Left ventricle myocardium inferior (tissue), 1 donor: ENCODE measurements at places on chromosomes 6 and 20. TPM values are rescaled to one million over a fixed set of nuclear protein-coding genes. Genes with fewer than 3 reads are reported as not detected.

The WASF1 gene
- total RNA-seq: 0.80 TPM

The EYA4 gene
- 15.4 TPM for total RNA-seq

The SLPI gene
- total RNA-seq: 1.8 TPM

The ELOVL4 gene
- 0.19 TPM for total RNA-seq

DNA sequence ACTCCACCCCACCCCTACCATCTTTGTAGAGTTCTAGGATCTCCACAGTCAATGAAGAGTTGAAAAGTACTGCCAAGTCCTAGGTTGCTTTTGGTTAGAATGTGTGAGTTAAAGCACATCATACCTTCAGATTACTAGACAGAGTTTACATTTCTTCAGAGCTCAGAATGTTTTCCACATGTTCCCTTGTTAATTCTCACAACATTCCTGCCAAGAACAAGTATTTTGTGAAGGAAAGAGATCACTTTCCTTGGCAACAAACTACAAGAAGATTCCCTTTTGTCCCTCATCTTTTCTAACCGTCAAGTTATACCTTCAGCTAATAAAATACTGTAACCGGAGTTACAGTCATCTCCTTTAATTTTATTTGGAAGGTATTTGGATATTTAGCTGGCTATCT is 266.8 kb downstream of the ZFAND3 start:
- H3K27ac ChIP-seq: no peak overlapping the region
- peaks cover 12% of the 10 kb centered on the region for H3K4me1 ChIP-seq
- H3K36me3 ChIP-seq: peaks cover 2% of the 10 kb centered on the region
- no peaks in the 10 kb centered on the region for H3K27me3 ChIP-seq
- no peak for DNase-seq

GRCh38 chr20:59413326-59413865 is 113.0 kb downstream of the EDN3 start:
- peaks cover 98% of the 10 kb centered on the region for H3K27me3 ChIP-seq
- H3K4me1 ChIP-seq: no peaks in the 10 kb centered on the region
- no peaks in the 10 kb centered on the region for H3K36me3 ChIP-seq
- no peak for DNase-seq
- H3K27ac ChIP-seq: no peak overlapping the region

- no peak overlapping the region for H3K4me3 ChIP-seq
- H3K27ac ChIP-seq: no peak overlapping the region
- no peak for DNase-seq
- peaks cover 12% of the 10 kb centered on the region for H3K27me3 ChIP-seq
Measured at GRCh38 chr6:167532410-167533288, 207.8 kb downstream of the TTLL2 start.

DNA sequence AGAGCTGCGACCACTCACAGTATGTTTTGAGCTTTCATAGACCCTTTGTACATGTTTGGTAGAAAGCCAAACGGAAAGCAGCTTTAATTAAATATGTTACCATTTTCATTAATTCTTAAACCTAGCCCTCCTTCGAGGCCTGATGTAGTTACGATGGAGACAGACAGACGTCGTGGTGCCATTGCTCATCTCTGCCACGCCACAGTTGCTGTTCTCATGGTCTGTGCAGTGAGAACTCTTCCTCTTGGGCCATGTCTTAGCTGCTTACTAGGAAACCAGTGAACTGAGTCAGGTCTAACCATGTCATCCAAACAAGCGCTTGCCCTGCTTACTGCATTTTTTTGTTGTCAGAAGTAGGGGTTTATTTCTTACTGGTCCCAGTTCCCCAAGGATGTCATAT is 62.8 kb downstream of the SNX9 start:
- no peak overlapping the region for H3K4me3 ChIP-seq
- no peak for DNase-seq
- H3K36me3 ChIP-seq: peaks cover 39% of the 10 kb centered on the region
- H3K27ac ChIP-seq: no peak overlapping the region
- H3K27me3 ChIP-seq: no peaks in the 10 kb centered on the region

- no peaks in the 10 kb centered on the region for H3K36me3 ChIP-seq
- H3K4me3 ChIP-seq: no peak overlapping the region
- H3K4me1 ChIP-seq: peaks cover 47% of the 10 kb centered on the region
Measured at GRCh38 chr6:111228094-111228493, 140.8 kb downstream of the SLC16A10 start.

- H3K27me3 ChIP-seq: no peaks in the 10 kb centered on the region
- peaks cover 44% of the 10 kb centered on the region for H3K36me3 ChIP-seq
- peak overlapping the region; percentile 99 for H3K27ac ChIP-seq
- peaks cover 100% of the 10 kb centered on the region for H3K4me1 ChIP-seq
- DNase-seq: no peak
Measured at GRCh38 chr20:31716818-31717477, 5.7 kb downstream of the BCL2L1 start.

GRCh38 chr6:143401068-143401446 is 49.4 kb downstream of the ADAT2 start:
- no peaks in the 10 kb centered on the region for H3K27me3 ChIP-seq
- no peak overlapping the region for H3K4me3 ChIP-seq
- no peak for DNase-seq
- H3K4me1 ChIP-seq: peaks cover 21% of the 10 kb centered on the region

DNA sequence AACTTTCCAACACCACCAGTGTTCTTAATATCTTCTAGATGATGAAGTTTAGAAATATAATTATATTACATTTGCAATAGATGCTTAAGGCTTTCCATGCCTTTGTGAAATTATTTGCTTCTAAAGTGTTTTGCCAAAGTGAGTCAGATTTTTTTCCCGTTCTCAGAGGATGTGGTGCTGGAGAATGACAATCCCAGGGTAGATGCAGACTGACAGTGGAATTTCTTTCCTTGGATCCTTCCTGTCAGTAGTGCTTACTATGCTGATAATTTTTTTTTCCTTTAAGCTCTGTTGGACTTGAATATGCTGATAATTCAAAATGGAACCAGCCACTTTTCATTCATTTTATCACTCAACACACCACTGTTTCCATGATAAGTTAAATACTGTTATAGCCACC is 59.9 kb upstream of the SOX4 start:
- H3K36me3 ChIP-seq: no peaks in the 10 kb centered on the region
- no peak overlapping the region for H3K4me3 ChIP-seq
- no peaks in the 10 kb centered on the region for H3K27me3 ChIP-seq
- H3K4me1 ChIP-seq: peaks cover 6% of the 10 kb centered on the region
- no peak overlapping the region for H3K27ac ChIP-seq
- no peak for DNase-seq

DNA sequence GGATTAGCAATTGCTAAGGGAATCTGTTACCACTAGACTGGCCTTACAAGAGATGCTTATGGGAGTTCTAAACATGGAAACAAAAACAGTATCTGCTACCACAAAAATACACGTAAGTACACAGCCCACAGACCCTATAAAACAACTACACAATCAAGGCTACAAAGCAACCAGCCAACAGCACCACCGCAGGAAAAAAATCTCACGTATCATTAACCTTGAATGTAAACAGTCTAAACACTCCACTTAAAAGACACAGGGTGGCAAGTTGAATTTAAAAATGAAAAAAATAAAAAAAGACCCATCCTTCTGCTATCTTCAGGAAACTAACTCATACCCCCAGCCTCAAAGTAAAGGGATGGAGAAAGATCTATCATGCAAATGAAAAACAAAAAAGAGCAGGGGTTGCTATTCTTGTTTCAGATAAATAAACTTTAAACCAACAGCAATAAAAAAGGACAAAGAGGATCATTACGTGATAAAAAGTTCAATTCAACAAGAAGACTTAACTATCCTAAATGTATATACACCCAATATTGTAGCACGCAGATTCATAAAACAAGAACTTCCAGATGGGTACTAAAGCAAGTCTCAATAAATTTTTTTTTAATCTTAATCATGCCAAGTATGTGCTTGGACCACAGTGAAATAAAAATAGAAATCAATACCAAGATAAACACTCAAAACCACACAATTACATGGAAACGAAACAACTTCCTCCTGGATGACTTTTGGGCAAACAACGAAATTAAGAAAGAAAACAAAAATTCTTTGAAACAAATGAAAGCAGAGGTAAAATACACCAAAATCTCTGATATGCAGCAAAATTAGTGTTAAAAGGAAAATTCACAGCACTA is 52.3 kb downstream of the RNGTT start:
- no peaks in the 10 kb centered on the region for H3K27me3 ChIP-seq
- H3K27ac ChIP-seq: no peak overlapping the region
- peaks cover 7% of the 10 kb centered on the region for H3K36me3 ChIP-seq
- no peak overlapping the region for H3K4me3 ChIP-seq
- peaks cover 29% of the 10 kb centered on the region for H3K4me1 ChIP-seq

DNA sequence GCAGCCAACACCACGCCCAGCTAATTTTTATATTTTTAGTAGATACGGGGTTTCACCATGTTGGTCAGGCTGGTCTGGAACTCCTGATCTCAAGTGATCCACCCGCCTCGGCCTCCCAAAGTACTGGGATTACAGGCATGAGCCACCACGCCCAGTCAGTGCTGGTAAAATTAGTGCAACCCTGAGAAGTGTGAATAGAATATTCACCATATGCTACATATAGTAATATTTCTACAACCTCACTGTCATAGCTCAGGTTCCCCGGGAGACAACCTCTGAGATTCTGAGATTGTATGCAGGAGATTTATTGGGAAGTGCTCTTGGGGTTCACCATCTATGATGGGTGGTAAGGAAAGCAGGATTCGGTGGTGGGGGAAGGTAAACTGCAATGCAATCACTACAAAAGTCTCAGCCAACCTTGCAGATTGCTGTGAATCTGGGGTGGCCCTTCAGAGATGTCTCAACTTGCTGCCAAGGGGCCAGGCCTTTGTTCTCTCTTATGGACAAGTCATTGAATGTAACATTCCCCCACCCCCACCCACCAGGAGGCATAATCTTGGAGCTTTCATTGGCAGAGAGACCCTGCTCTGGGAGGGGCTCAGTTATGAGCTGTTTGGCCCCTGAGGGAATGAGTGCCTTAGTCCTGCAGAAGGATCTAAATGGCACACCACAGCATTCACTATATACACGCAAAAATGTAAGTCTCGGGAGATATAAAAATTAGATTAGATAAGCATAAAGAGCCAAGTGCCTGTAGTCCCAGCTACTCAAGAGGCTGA is 34.0 kb upstream of the SEC63 start:
- no peak overlapping the region for H3K4me3 ChIP-seq
- DNase-seq: no peak
- no peaks in the 10 kb centered on the region for H3K4me1 ChIP-seq
- no peaks in the 10 kb centered on the region for H3K36me3 ChIP-seq
- H3K27me3 ChIP-seq: no peaks in the 10 kb centered on the region
- H3K27ac ChIP-seq: no peak overlapping the region

DNA sequence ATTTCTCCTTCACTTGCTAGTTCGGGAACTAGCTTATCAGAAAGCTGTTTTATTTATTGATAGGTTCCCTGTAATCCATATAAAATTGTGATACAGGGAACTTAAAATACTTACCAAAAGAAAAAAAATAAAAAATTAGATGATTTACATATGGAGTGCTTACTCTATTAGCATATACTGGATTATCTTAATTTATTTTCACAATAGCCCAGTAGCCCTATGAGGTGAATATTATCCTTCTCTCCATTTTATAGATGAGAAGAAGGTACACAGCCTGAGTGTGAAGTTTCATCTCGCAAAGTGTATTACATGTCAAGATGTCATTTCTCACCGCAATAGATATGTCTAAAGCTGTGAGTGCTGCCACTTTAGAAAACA is 463.5 kb downstream of the CDKAL1 start:
- peaks cover 11% of the 10 kb centered on the region for H3K4me1 ChIP-seq
- H3K36me3 ChIP-seq: peaks cover 10% of the 10 kb centered on the region
- no peak for DNase-seq
- peak overlapping the region; percentile 39 for H3K27ac ChIP-seq
- no peak overlapping the region for H3K4me3 ChIP-seq

DNA sequence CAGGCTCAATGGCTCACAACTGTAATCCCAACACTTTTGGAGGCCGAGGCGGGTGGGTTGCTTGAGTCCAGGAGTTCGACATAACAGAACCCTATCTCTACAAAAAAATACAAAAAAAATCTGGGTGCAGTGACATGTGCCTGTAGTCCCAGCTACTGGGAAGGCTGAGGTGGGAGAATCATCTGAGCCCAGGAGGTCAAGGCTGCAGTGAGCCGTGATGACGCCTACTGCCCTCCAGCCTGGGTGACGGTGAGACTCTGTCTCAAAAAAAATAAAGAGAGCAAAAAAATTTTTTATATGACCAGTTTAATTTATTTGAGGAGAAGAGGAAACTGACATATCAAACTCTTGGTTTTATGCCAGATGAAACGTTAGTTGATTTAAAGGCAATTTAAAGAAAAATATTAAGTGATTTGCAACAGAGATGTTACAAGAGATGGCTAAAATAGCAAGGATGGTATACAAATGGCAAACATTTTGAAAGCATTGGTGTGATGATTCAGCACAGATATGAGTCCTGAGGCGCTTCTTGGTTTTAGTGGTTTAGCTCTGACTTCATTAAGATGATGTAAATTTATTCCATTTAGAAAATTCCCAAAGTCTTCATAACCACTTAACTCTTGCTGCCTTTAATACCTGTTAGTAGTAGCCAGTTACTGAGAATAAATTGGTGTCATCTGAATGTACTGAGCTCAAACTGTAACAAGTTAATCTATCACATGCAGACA is 17.7 kb downstream of the GTF2H5 start:
- no peaks in the 10 kb centered on the region for H3K4me1 ChIP-seq
- no peak overlapping the region for H3K27ac ChIP-seq
- peaks cover 28% of the 10 kb centered on the region for H3K36me3 ChIP-seq
- DNase-seq: no peak
- H3K4me3 ChIP-seq: no peak overlapping the region

- H3K27me3 ChIP-seq: no peaks in the 10 kb centered on the region
- H3K27ac ChIP-seq: no peak overlapping the region
- no peak overlapping the region for H3K4me3 ChIP-seq
- DNase-seq: no peak
Measured at GRCh38 chr6:170013815-170014214, 262.4 kb downstream of the ERMARD start.

- DNase-seq: no peak
- no peaks in the 10 kb centered on the region for H3K4me1 ChIP-seq
- no peaks in the 10 kb centered on the region for H3K36me3 ChIP-seq
- peaks cover 98% of the 10 kb centered on the region for H3K27me3 ChIP-seq
- no peak overlapping the region for H3K4me3 ChIP-seq
Measured at GRCh38 chr20:21050710-21051109, 55.4 kb downstream of the LINC00237 start.

GRCh38 chr6:21855811-21856455 is 262.4 kb downstream of the SOX4 start:
- H3K4me3 ChIP-seq: no peak overlapping the region
- no peaks in the 10 kb centered on the region for H3K27me3 ChIP-seq
- no peak overlapping the region for H3K27ac ChIP-seq
- DNase-seq: no peak
- H3K36me3 ChIP-seq: no peaks in the 10 kb centered on the region
- peaks cover 4% of the 10 kb centered on the region for H3K4me1 ChIP-seq

GRCh38 chr6:147283460-147283859 is 79.2 kb downstream of the STXBP5 start:
- no peak overlapping the region for H3K27ac ChIP-seq
- H3K27me3 ChIP-seq: no peaks in the 10 kb centered on the region
- peaks cover 12% of the 10 kb centered on the region for H3K36me3 ChIP-seq
- no peak overlapping the region for H3K4me3 ChIP-seq
- no peak for DNase-seq

DNA sequence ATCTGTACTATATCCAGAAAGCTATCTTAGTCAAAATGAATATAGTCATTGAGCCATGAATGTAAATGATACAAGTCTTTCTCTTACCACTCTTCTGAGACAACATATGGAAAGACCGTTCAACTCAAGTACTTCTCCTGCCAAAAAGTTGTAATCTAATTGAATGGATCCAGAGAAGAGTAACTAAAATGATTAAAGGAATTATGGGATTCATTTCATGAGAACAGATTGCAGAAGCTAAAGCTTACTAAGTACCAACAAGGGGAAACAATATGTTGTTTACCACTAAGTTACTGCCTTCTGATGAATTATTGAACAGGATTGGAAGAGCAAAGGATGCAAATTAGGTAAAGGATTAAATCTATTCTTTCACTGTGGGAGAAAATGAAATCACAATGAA is 2.0 kb upstream of the LGSN start:
- peaks cover 10% of the 10 kb centered on the region for H3K27me3 ChIP-seq
- H3K4me3 ChIP-seq: no peak overlapping the region
- H3K27ac ChIP-seq: no peak overlapping the region
